ENCODE measurements at places on chromosomes 5 and 9.

DNA sequence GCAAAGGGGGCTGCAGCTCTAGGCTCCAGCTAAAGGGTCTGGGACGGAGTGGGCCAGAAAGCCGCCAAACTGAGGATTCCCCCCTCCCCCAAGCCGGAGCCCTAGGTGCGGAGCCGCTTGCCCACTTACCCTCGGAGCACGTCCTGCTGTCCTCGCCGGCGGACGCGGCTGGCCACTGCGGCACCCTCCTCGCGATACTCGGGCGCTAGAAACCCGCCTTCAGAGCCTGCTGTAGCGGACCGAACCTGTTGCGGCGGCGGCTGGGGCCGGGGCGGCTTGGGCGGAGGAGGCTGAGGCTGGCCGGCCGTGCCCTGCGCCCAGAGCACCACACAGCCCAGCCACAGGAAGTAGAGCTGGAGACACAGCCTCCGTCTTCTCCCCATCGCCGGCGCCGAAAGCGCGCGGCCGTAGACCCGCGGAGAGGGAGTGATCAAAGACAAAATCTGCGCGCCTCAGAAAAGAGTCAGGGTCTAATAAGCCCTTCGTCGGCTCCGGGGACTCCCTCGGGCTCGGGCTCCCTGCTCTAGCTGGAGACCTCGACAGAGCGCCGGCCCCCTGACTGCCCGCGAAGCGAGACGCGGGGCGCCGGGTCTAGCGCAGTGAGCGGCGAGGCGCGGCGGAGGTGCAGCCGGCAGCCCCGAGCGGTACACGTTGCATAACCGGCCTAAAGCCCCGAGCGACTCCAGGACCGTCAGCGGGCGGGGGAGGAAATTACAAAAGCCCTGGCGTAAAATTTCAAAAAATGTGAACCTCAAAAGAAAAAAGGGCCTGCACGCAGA, 635 bp downstream of the FBN2 start:
- no peak for DNase-seq

DNA sequence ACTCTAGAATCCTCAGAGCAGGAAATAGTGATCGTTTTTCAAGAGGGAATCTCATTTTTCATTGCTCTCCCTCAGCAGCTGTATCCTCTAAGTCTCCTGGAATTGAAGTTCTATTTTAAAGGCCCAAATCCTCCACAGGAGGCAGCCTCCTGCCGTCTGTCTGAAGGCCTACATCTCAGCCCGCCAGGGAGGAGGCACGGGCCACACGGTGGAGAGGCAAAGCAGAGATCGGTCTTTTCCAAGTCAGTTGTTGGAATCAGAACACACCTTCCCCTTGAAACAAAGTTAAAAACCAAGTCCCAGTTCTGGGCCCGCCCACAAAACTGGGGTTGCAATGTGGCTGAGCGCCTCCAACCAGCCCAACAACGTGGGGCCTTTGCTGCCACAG, 68.7 kb downstream of the RAPGEF1 start:
- no peak for DNase-seq

GRCh38 chr9:6355728-6356127, 27.6 kb downstream of the TPD52L3 start:
- no peak for DNase-seq

DNA sequence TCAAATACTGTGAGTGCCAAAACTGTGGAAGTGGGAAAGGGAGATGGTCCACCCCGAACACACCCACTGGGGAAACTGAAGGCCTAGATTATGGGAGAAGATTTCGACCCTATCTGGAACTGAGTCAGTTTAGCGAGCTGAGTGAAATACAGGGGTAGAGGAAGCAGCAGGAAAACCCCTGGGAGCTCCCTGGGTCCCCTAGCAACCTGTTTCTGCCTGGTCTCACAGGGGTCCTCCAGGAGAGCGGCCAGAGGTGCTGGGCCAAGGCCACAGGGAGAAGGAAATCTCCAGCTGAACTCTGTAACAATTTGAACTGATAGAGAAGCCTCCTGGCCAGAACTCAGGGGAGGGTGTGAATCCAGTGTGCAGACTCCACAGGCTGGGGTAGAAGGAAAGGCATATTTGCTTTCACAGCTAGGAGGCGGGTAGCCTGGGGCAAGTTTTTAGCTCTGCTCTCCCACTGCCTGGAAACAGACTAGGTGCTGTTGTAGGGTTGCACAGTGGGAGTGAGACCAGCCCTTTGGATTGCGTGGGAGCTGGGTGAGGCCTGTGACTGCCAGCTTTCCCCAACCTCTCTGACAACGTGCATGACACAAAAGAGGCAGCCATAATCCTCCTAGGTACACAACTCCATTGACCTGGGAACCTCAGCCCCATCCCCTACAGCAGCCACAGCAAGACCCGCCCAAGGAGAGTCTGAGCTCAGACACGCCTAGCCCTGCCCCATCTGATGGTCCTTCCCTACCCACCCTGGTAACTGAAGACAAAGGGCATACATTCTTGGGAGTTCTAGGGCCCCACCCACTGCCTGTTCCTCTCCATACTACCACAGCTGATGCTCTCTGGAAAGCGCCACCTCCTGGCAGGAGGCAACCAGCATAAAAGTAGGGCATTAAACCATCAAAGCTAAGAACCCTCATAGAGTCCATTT, 78.8 kb upstream of the GPBP1 start:
- DNase-seq: no peak

- peak; percentile 4 for DNase-seq
Observed at GRCh38 chr9:21154018-21154608, 12.3 kb downstream of the IFNA21 start.

DNA sequence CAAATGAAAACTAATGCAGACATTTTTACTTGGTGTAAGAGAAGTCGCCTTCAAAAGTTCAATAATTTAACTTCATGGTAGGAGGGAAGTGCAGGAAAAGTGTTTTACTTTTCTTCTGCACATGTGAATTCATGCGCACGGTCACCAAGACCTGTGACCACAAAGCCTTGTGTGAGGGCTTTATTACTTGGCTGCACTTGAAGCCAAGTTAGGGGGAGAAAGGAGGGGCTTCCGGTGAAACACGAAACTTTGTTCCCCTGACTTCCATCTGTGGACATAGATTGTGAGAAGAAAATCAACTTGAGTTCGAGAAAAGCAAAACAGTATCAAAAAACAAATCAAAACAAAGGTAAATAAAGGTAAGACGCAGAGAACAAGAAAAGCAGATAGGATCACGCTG, 239.9 kb downstream of the ROR2 start:
- no peak for DNase-seq

GRCh38 chr9:69794356-69794755, 26.3 kb upstream of the CFAP95 start:
- DNase-seq: no peak

DNA sequence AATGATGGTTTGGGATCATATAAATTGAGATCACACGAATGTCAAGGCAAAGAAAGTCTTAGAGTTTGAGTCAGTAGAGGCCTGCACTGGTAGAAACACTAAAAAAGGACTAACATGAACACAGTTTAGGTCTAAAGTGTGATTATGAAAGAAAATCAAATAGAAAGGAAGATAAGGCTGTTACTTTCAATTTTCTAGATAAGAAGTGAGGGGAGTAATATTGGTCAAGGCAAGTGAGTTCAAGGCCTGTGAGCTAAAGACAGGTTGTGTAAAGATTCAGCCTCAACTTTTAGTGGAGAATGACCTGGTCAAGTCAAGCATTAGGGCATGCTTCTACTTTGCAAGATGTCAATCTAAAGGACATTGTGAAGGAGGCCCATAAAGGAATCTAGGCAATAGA, 19.0 kb downstream of the VLDLR start:
- DNase-seq: no peak

- DNase-seq: no peak
Observed at GRCh38 chr9:115195912-115196311, 78.0 kb upstream of the TNC start.

DNA sequence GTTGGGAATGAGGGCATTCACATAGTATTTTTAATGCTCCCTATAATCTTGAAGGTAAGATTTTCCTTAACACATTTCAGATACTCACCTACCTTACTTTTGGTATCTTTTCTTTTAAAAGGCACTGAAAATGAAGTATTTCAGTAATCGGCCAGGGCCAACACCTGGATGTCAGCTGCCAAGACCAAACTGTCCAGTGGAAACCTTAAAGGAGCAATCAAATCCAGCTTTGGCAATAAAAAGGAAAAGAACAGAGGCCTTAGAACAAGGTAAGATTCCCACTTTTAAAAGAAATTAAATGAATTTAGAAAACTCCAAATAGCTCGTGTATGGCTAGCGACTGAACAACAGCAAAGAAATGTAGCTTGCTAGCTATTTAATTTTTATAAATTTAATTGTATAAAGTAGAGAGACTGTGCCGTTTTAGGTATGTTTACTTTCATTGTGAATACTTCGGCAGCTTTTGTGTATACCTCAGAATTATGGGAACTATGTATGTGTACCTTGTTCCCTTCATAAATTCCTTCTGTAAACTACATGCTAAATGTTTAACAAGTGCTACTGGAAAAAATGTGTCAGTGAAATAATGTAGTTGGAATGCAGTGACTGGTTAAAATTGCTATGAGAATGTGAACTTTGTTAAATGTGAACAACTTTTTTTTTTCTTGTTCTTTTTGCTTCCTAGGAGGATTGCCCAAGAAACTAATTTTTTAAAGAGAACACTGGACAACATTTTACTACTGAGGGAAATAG, 41.9 kb downstream of the CDK7 start:
- no peak for DNase-seq

DNA sequence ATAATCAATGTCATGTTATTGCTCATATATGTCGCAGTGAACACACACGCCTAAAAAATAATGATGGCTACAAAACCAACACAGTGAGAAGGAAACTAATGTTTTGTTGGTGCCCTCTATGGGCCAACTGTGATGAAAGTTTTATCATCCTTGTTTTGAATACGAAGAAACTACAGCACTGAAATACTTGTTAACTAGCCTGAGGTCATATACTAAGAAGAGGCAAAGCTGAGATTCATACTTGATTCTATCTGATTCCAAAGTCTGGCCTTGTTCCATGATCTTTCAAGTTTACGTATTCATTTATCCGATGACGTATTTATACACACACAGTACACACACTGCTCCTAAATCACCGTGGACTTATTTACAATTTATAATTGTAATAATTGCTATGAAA, 16.1 kb upstream of the DRD1 start:
- no peak for DNase-seq

GRCh38 chr5:151520294-151520693, 70.8 kb downstream of the FAT2 start:
- DNase-seq: no peak

DNA sequence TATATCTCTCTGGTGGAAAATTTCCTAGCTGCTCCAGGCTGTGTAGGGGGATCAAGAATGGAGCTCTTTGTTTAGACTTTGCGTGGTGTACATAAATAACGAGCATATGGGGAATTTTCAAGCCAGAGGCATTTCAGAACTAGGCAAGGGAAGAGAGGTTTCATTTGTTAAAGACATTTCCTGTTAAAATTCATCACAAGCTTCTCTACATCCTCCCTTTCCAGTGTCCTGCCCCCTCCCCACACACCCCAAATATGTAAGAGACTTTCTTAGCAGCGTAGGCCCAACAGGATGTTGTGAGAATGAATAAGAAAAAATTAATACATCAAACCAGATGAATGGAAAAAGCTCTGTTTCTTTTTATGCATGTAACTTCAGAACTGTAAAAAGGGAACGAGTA, 150.3 kb downstream of the GPBP1 start:
- no peak for DNase-seq

GRCh38 chr5:100890461-100891008, 12.5 kb downstream of the ST8SIA4 start:
- DNase-seq: no peak

GRCh38 chr9:133166392-133166791, 2.7 kb upstream of the GBGT1 start:
- no peak for DNase-seq

- no peak for DNase-seq
Observed at GRCh38 chr9:33787839-33788238, 7.5 kb upstream of the PRSS3 start.

GRCh38 chr9:4167728-4168127, 132.1 kb downstream of the GLIS3 start:
- no peak for DNase-seq

DNA sequence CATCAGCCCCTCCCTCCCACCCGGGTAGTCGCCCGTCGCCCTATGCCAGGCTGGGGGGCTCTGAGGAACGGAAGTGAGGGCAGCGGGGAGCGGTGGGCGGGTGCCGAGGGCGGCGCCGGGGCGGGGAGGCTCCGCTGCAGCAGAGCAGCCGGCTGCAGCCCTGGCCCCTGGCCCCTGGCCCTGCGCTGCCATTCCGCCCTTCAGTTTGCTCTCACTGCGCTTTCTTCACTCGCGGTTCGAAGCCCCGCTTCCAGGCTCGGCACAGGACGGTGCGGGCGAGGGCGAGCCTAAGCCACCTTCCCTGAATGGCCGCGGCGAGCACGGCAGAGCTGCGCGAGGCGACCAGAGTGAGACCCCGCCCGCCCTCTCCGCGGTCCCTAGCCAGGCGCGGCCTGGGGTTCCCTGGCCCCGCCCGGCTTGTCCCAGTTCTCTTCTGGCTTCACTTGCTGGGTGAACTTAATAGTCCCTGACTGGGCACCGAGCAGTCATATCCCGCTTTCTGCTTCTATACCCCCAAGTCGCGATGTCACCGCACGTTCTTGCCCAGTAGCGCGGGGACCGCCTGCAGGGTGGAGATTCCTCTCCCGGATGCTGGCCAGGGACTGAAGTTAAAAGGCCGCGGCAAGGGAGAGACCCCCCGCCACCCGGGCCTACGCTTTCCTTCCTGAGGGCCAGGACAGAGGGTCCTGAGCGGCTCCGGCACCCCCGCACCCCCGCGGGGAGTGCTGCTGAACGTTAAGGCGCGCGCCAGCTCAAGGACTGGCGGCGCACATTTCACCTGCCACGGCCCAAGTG, 623 bp upstream of the TRIM36 start:
- DNase-seq: peak; percentile 46

GRCh38 chr5:150763023-150763769, 4.4 kb upstream of the DCTN4 start:
- no peak for DNase-seq

DNA sequence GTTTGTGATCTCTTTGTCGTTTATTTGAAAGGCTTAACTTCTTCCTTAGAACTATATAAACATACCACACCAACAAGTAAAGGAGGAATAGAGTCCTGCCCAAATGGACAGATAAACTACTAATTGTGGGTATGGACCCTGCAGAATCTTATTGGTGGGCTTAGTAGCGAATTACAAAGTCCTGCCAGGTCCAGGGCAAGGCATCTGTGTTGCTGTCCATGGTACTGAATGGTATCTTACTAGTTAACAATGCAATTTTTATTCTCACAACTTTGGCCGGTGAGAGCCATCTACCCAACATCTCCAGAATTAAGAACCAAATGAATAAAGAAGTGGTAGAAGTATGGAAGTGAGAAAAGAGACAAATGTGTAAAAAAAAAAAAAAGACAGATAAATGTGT, 1782.4 kb upstream of the WWC1 start:
- DNase-seq: no peak
